ENCODE measurements at places on chromosomes 1 and 21. TPM values are rescaled to one million over a fixed set of nuclear protein-coding genes. Genes with fewer than 3 reads are reported as not detected.

Gene SIM2
- total RNA-seq = 0.18 TPM

Gene PRKCZ
- total RNA-seq = 3.6 TPM

- no peak for DNase-seq
These were observed 1.2 kb upstream of the LHX4 start for GRCh38 chr1:180228648-180229482.

Gene CFAP141
- total RNA-seq = not detected

GRCh38 chr1:3922851-3923250, 22.8 kb upstream of the C1orf174 start:
- DNase-seq = no peak

- DNase-seq = no peak
These were observed 79.4 kb downstream of the ITPKB start for GRCh38 chr1:226659641-226660040.

Gene SSU72
- total RNA-seq = 123 TPM

All from activated T-helper 2 cell treated with anti-CD3 and anti-CD28 coated beads, Interferon-gamma antibody, Interleukin-2, Interleukin-4, amounts not matched to agents 10 μg/mL and 5 μg/mL and 100 μg/mL, durations not matched to agents 14 hours and 24 hours and 36 hours (primary cell).